ENCODE measurements at places on chromosomes 5 and 9.

- DNase-seq, result no peak
Measured at GRCh38 chr5:53434541-53434940, 45.9 kb upstream of the FST start.

DNA sequence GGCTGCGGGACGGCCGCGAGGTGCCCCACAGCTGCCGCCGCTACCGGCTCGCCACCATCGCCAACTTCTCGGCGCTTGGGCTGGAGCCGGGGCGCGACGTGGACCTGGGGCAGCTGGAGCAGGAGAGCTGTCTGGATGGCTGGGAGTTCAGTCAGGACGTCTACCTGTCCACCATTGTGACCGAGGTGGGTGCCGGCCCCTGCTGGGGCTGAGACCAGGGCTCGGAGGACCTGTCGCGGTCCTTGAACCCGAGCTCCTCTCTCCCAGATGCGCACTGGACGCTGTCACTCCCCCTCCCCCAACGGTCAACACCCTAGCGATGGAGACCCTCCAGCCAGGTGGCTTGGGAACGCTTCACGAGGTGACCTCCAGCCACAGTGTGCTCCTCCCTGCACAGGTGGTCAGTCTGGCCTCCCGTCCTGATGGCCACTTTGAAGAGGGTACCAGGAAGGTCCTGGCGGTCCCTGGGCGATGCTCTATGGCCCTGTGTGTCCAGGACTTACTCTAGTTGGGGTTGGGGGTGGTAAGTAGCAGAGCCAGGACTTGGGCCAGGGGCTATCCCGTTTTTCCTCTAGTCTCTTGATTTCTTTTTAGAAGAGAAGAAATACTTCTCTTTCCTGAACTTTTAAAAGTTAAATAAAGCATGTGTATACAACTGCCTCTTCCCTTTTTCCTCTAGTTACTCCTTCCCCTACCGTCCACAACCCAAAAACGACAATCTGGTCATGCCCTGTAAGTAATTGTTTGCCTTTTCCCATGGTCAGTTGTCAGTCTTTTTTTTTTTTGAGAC is 866 bp downstream of the SLC22A5 start:
- no peak for DNase-seq

DNA sequence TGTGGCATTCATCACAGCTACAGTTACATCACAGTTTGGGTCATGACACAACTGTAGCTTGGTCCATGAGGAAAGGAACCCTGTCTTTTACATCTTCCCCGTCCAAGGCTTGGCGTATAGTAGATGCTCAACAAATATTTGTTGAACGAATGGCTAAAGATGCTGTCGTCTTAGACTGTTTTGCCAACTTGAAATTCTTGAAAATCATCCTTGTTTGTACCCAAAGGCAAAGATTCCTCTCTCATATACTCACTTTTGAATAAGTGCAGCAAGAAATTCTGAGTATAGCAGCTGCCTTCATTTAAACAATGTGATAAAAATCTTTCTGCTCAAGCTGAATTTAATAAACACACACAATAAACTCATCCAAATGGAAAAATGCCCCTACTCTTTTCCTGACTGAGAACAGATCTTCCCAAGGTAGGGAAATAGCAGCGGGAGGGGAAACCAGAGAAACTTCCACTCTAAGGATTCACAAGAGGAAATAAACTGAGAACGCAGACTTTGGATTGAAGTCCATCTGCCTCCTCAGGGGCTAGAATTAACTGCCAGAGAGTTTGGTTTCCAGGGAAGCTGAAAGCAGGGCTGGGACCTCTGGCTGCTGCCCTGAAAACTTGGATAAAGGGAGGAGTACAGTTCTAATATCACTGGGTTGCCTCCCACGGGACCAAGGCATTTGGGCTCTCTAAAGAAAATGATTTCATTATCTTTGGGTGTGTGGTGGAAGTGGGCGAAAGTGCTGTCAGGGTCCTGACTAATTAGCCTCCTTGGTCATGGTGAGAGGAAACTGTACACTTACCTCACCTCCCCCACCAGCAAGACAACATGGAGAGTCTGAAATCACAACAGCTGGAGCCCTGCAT is 99.1 kb downstream of the DPYSL3 start:
- DNase-seq, result no peak

DNA sequence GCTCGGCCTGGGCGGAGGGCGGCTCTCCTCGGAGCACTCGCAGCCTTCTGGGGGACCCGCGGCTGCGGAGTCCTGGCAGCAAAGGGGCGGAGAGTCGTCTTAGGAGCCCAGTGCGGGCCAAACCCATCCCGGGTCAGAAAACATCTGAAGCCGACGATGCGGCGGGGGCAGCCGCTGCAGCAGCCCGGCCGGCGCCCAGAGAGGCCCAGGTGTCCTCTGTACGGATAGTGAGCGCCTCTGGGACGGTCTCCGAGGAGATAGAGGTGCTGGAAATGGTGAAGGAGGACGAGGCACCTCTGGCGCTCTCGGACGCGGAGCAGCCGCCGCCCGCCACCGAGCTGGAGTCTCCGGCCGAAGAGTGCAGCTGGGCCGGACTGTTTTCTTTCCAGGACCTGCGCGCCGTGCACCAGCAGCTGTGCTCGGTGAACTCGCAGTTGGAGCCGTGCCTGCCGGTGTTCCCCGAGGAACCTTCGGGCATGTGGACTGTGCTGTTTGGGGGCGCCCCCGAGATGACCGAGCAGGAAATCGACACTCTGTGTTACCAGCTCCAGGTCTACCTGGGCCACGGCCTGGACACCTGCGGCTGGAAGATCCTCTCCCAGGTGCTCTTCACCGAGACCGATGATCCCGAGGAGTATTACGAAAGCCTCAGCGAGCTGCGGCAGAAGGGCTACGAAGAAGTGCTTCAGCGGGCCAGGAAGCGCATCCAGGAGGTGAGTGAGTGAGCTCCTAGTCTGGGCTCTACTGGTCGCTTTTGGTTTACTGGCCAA is 1.2 kb downstream of the JMY start:
- peak; percentile 36 for DNase-seq

DNA sequence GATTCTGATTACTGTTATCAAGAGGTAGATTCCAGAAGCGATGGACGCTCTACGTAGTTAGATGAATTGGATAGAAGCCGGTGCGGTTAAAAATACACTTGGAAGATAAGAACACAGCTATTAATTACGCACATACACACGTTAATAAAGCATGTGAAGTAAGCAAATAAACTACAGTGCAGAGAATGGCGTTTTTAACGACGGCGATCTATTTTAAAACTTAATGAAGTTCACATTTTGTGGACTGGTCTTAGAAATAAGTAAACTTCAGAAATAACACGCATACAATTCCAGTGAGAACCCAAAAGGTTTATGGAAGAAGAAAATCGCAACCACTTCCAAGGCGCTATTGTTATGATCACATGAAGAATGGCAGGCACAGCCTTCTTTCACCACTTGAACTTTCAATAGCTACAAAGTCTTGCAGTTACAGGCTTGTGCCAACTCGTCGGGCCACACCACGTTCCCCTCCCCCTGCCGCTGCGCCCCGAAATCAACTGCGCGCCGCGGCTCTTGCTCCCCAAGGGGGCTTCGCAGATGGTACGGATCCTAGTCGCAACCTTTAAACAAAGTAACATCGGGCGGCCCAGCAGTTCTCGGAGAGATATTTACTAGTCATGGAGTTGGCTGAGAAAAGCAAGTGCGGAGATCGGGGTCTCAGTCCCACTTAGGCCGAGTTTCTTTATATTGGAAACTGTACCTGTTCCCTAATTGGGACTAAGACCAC is 866 bp upstream of the SEMA6A start:
- peak; percentile 7 for DNase-seq

DNA sequence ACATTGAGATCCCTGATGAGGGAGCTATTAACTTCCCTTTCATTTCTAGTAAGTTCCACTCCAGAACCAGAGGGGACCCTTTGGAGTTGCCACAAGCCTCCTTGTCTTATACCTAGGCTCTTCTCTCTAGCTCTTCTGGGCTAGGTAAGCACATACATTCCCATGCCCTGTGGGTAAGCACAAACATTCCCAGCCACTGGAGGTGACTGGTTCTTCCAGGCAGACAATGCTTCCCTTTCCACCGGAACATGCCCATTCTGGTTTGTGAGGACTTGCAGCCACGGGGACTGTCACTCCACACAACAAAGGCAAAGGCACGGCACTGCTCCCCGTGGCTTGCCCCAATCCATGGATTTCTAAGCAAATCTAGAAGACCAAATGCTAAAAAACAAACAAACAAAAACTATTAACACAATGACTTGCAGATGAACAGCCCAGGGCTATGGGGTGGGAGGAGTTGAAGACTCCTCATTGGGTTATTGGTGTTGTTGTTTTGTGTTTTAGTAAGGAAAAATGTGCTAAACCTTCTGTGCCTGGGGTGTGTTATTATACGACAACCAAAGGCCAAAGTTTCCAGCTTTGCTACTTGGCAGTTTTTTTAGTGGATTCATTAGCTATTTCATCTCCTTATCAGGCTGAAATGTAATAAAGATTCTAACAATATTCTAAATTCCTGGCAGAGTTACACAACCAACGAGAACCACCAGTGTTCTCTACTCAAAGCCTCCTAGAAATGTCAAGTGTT is 276.2 kb downstream of the SYK start:
- DNase-seq, result no peak

DNA sequence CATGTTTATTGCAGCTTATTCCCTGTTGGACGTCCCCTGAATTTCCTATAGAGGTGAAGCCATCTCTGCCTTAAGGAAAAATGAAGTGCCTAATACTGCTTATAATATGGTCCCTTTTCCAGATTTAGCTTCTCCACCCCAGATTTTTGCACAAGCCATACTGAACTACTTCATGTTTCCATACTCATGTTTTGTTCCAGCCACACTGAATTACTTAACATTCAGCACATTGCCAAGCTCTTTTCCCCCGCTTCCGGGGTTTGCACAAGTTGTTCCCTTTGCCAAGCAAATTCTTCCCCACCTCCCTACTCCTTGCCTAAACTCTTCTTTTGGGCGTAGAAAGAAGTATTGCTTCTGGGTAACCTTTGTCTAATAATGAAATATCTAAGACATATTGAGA is 1.7 kb upstream of the CNTRL start:
- peak; percentile 68 for DNase-seq

- DNase-seq, result peak; percentile 25
Measured at GRCh38 chr5:68345171-68345570, 129.6 kb downstream of the PIK3R1 start.

DNA sequence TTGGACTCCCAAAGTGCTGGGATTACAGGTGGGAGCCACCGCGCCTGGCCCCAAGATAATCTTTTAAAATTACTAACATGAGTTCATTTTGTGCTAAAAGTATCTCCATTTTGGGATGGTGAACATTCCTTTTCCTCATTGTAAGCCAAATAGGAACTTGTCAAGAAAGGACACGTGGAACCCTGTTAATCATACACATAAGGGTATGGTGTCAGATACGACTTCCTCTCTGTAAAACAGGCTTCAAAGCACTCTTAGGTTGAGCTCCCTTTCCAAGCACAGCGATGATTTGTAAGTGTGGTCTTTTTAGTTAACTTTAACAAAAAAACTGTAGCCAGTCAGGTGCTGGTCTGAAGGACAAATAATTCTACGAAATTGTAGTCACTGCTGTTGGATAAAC is 132.7 kb downstream of the UNC13B start:
- no peak for DNase-seq

DNA sequence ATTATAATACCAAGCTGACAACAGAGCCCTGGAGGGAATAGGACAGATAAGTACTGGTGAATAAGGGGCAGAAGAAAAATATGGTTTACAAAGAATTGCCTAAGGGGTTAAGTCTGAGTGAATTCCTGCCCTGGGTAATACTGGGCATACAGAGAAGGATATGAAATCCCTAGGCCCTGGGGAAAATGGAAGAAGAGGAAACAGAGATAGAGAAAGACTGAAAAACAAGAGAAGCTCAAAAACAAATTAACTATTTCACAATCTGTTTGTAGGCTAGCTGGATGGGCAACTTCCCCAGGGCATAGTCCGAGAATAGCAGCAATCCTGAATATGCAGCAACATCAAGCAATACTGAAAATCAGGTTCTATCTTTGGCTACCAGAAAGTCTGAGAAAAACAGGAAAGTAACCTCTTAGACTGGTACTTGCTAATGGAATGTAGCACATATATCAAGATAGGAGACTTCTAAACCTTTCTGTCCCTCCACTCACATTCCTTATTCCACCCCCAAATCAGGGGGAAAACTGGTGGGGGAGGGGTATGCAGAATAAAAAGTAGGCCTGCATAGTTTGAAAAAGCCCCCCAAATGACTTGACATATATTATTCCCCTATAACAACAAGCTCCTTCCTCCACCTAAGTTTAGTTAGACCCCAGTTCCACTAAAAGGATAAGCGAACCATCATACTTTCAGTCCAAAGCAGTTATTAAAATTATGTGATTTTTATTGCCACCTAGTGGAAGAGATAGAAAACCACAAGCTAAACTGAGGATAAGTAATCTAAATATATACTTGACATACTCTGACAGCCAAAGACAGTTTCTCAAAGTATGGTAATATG is 20.6 kb downstream of the SLC38A9 start:
- peak; percentile 63 for DNase-seq

- peak; percentile 18 for DNase-seq
Measured at GRCh38 chr9:119375892-119376291, 6.7 kb upstream of the BRINP1 start.

DNA sequence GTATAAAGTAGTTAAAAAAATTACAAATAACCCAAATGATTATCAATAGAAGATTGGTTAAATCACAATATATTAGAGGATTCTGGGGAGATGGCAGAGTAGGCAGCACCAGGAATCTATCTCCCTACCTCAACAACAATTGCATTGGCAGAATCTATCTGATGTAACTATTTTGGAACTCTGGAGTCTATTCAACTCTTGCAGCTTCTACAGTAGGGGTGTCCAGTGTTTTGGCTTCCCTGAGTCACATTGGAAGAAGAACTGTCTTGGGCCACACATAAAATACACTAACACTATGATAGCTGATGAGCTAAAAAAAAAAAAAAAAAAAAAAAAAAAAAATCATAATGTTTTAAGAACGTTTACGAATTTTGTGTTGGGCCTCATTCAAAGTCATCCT is 29.2 kb upstream of the ECM2 start:
- no peak for DNase-seq

- DNase-seq, result peak; percentile 42
Measured at GRCh38 chr5:151298063-151298855, 5.3 kb downstream of the SLC36A3 start.

- no peak for DNase-seq
Measured at GRCh38 chr5:107523029-107523680, 147.6 kb downstream of the EFNA5 start.

Data from fibroblast of skin of back (primary cell).